PC-3 (cell line): ENCODE measurements at places on chromosomes 16 and 17. TPM values are rescaled to one million over a fixed set of nuclear protein-coding genes. Genes with fewer than 3 reads are reported as not detected.
A peak's percentile ranks its signal among the peaks of the same experiment; 100 is the strongest.

- no peak for DNase-seq
Measured at GRCh38 chr17:65848751-65849150, 287.3 kb upstream of the AXIN2 start.

Gene TMED6
- not detected in 2 replicates for total RNA-seq

- no peak for DNase-seq
Measured at GRCh38 chr17:79593636-79594035, 17.2 kb downstream of the RBFOX3 start.

- no peak for DNase-seq
Measured at GRCh38 chr17:57782647-57783337, 37.7 kb upstream of the CCDC182 start.

Gene PDILT
- total RNA-seq = not detected in 2 replicates

- no peak for DNase-seq
Measured at GRCh38 chr17:27529230-27529796, 73.1 kb downstream of the KSR1 start.

Gene CCL4L2
- total RNA-seq = not detected in 2 replicates

Gene GAS7
- not detected in 2 replicates for total RNA-seq

- peak; percentile 94 for DNase-seq
Measured at GRCh38 chr17:16419074-16419928, 3.9 kb downstream of the TRPV2 start.

DNA sequence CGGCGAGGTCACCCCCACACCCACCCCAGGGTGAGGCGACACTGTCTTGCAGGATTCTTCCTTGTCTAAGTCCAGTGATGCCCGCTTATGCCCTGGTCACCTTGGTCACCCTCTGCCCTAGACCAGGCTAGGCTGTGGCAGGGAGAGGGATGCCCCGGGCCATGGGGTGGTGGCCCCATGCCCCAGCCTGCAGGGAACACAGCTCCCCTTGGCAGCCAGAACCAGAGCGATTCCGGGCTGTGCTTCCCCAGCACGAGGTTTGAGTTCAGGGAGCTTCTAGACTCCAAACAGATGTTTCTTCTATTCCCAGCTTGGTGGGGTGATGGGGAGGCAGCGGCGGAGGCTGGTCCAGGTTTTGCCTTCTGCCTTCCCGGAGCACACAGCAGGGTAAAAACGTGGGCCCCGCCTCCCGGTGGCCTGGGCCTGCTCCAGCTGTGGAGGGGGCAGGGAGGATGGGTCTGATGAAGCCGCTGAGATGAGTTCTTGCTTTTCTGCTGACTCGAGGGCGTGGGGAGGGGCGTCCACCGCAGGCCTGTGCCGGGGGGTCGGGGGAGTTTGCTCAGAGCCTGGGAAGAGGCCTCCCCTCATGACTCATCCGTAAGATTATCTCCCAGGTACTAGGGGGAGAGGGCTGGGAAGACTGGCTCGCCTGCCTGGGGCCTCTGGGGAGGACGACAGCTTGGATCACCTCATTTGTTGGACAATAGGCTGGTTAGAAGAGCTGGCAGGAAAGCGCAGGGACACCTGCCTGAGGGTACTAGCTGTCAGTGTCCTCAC is 15.4 kb downstream of the SMTNL2 start:
- peak; percentile 19 for DNase-seq

Gene AOC2
- 0.63 and 1.4 TPM in 2 replicates for total RNA-seq

GRCh38 chr16:59047114-59047513 is 313.0 kb upstream of the GOT2 start:
- DNase-seq = no peak

Gene ARRB2
- 22.2 and 28.1 TPM in 2 replicates for total RNA-seq

Gene MVP
- 27.3 and 36.1 TPM in 2 replicates for total RNA-seq

Gene GRIN2A
- 0.04 TPM in 1 of 2 replicates, not detected in the other for total RNA-seq

DNA sequence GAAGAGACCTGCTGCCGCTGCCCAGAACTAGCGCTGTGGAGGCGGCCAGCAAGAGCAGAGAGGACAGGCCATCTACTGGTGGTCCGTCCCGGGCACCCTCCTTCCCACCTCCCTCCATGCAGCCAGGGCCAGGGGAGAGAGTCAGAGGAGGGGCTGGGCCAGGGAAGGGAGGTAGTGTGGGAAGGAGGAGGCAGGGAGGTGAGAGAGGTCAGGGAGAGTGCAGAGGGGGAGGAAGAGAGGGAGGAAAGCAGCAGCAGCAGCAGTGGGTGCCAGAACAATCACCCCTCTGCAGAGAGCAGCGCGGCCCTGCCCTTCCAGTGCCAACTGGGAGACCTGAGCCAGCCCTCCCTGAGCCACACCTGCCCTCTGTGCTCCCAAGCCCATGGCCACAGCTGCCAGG is 6.6 kb downstream of the C16orf95 start:
- DNase-seq = no peak

GRCh38 chr16:66188917-66189725 is 177.4 kb upstream of the CDH5 start:
- no peak for DNase-seq

GRCh38 chr16:20781697-20782096 is 17.9 kb downstream of the ACSM3 start:
- no peak for DNase-seq

Gene PRSS22
- total RNA-seq = 36.9 and 42.5 TPM in 2 replicates

GRCh38 chr16:55349867-55350266 is 25.9 kb downstream of the IRX6 start:
- DNase-seq = no peak

DNA sequence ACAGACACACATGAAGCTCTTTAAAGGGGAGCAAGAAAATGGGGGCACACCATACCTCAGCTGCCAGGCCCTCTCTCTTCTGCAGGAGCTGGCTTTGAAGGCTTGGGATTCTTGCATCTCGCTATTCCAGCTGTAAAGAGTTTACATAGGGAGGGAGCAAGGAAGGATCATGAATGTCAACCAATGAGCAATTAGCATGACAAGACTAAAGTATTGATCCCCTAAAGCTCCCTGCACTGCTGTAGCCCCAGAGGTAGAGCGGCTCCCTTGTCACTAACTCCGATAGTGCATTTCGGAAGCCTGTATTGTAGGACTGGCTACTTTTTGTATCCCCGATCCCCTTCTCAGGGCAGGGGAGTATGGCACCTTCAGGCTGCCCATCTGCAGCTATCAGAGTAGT is 113.4 kb upstream of the PMFBP1 start:
- no peak for DNase-seq

- no peak for DNase-seq
Measured at GRCh38 chr16:89193576-89194293, 6.6 kb downstream of the SLC22A31 start.

DNA sequence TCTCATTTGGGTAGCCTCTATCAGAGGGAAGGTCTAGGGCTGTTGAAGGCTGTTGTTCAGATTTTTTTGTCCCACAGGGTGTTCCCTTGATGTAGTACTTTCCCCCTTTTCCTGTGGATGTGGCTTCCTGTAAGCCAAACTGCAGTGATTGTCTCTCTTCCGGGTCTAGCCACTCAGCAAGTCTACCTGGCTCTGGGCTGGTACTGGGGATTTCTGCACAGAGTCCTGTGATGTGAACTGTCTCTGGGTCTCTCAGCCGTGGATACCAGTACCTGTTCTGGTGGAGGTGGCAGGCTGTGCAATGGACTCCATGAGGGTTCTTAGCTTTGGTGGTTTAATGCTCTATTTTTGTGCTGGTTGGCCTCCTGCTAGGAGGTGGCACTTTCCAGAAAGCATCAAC is 23.3 kb upstream of the CCR7 start:
- DNase-seq = no peak

DNA sequence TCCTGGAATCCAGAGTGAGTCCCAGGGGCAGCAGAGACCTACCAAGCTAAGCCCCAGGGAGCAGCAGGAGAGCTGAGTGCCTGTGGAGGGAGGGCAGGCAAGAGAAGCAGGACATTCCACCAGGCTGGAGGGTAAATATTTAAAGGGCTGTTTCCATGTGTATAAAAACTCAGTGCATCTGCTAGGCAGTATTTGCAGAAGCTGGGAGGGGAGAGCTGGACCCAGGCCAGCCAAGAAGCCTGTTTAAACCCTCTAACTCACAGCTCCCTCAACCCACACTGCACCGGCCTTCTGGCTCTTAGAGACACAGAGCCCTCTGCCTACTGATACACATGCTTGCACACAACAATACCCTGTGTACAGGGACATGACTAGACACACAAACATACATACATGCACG is 22.5 kb upstream of the TMEM132E start:
- no peak for DNase-seq

- DNase-seq = no peak
Measured at GRCh38 chr17:78120971-78121800, 7.4 kb downstream of the TMC6 start.

Gene SLC13A2
- total RNA-seq = not detected in 2 replicates

Gene ZNF689
- total RNA-seq = 6.0 and 6.9 TPM in 2 replicates

GRCh38 chr16:61105544-61105943 is 930.7 kb downstream of the CDH8 start:
- no peak for DNase-seq

Gene TK1
- total RNA-seq = 340 and 430 TPM in 2 replicates

DNA sequence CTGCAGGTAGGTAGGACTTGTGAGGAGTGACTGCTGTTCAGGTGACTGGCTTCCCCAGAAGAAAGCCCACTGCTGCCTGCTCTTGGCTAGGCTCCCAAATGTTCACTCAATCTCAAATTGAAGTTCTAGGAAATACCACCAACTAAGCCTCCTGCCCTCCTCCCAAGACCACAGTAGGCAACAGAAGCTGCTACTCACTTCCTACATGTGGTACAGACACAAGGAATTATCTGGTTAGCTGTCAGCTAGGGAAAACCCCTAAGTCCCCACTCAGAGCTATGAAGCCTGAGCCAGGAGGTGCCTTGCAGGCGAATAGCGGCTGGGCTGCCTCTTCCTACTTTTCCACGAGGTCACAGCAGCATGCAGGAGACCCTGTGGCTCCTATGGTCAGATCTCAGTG is 4.9 kb downstream of the FBXO39 start:
- no peak for DNase-seq

- peak; percentile 71 for DNase-seq
Measured at GRCh38 chr17:29059281-29059680, 16.3 kb downstream of the PIPOX start.

- DNase-seq = no peak
Measured at GRCh38 chr16:46916980-46917379, 32.8 kb downstream of the GPT2 start.

DNA sequence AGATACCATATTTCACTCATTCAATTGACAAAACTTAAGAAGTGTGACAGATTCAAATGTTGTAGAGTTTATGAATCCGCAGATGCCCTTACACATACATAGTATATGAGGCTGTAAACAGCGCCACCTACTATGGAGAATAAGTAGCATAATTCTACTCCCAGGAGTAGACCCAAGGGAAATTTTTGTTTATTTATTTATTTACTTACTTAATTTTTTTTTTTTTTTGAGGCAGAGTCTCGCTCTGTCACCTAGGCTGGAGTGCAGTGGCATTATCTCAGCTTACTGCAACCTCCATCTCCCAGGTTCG is 35.5 kb downstream of the GAN start:
- DNase-seq = peak; percentile 57
